ENCODE measurements at places on chromosomes 2 and 18.

- no peak for DNase-seq
Measured at GRCh38 chr2:41963661-41964525, 83.9 kb upstream of the PKDCC start.

DNA sequence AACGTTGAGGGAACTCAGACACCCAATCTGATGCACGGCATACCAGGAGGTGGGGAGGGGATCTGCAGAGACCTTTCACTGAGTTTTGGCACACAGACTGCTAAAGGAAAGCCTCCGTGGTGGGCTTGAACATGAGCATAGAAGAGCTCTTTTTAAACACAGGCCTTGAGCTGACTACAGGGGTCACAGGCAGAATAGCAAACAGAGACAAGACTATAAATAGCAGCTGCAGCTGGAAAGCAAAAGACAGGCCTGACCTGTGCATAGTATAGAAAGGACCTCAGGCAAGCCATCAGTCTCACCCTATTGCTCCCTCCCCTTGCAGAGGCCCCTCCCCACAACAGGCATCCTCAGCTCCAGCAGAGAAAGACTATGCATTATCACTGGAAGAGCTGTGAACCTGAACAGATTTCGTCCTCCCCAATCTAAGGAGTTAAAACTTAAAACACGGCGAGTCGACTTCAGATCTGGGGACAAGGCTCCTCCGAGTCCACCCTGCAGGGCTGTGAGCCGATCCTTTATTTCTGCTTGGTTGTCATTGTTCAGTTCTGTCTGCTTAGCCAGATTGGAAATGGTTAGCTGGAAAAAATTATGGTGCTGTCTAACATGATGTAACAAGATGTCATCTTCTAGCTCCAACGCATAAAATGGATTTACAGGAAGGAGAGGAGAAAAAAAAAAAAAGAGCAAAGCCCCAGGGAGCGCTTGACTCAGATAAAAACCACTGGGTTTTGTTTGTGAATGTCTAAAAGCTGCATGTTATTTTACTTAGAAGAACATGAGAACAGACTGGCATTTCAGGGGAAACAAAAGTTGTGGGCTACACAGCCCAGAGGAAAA lies 25.2 kb upstream of the LCLAT1 start:
- DNase-seq: no peak

DNA sequence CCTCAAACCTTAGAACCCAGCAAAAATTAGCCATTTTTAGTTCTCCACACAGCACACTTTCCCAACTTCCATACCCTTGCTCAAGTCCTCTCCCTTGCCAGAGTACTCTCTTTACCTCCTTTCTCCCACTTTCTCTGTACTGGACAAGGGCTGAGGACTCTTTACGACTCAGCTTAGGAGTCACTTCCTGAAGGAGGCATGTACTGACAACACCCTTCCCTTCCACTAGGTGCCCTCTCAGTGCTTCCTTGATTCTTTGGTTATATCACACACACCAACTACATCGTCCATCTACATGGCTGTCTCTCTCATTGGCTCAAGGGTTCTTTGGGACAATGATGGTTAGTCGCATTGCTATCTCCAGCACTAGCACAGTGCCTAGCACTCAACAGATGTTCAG lies 5.2 kb upstream of the C18orf63 start:
- peak; percentile 78 for DNase-seq

DNA sequence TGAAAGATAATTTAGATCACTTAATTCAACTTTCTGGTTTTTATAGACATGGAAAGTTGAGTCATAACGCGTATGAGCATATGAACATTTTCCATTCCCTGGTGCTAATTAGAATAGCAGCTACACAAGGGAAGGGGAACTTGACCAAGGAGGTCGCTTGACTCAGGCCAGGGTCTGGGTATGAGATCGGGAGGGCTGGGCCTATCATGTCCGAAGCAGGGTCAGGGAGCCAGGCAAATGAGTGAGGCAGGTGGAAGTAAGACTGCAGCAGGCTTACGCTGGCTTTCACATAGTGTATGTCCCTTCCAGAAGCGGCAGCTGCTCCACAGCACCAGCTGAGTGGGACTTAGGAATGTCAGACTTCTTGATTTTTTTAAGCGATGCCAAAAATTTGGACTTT lies 14.7 kb downstream of the RALB start:
- no peak for DNase-seq

DNA sequence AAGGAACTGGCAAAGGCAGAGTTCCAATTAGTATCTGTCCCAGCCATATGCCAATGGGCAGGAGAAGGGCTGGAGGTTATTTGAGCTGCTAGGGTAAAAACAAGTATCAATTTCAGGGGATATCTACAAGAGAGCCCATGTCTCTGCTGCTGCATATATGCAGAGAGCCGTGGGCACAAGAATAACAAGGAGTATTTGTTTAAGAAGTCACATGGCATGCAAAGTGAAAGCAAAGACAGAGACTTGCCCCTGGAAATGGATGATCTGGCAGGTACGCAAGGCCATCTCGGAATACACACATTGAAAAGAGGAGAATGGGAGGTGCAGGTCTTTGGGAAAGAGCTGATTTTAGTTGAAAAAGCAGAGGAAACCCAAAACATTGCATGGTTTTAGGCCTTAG lies 170.6 kb downstream of the EVA1A start:
- peak; percentile 49 for DNase-seq

- no peak for DNase-seq
Measured at GRCh38 chr18:48035556-48035860, 105.0 kb upstream of the SMAD2 start.

- no peak for DNase-seq
Measured at GRCh38 chr2:202778217-202778616, 93.3 kb downstream of the ICA1L start.

- DNase-seq: no peak
Measured at GRCh38 chr2:233491326-233491725, 75.3 kb downstream of the USP40 start.

DNA sequence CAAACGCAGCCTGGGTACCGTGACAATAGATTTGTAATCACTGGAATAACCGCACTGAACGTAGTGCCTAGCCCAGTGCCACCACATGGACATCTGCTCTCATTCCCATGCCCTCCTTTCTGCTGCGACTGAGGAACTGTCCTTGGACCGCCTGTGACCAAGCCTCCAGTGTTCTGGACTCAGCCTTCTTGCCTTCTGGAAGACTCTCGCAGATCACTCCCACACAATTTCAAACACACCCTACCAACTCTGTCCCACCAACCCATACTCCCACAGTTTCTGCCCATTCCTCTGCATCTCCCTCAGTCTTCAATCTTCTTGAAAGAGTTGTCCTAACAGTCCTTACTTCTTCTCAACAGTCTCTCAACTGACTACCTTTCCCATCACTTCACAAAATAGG lies 2.1 kb downstream of the RNF149 start:
- DNase-seq: no peak

DNA sequence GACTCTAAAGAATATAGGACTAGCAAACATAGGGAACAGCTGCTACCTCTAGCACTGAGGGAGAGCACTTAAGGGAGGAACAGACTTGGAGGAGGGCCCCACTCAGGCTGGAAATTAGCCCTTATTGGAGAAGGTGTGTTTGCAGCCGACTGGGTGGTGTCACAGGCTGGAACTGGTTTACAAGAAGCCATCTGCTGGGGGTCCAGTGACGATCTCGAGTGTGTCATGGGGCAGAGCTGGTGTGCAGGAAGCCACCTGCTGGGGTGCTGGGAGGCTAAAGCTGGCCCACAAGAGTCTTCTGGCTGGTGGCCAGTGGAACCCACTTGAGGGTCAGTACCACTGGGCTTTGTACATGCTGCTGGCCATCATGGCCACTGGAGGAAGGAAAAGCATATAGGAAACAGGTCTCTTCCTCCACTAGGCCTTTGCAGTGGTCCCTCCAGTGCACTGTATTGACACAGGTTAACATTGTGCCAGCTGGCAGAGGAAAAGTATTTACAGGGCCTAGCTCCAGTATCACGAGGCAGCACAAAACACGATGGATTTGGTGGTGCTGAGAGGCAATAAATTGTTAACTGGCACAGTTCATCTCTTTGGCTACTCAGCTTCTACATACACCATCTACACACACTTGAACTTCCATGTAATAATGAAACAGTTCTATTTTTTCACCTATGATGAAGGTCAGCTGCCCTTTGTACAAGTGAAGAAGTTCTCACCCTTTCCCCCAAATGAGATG lies 43.6 kb downstream of the MAP3K20 start:
- DNase-seq: no peak

DNA sequence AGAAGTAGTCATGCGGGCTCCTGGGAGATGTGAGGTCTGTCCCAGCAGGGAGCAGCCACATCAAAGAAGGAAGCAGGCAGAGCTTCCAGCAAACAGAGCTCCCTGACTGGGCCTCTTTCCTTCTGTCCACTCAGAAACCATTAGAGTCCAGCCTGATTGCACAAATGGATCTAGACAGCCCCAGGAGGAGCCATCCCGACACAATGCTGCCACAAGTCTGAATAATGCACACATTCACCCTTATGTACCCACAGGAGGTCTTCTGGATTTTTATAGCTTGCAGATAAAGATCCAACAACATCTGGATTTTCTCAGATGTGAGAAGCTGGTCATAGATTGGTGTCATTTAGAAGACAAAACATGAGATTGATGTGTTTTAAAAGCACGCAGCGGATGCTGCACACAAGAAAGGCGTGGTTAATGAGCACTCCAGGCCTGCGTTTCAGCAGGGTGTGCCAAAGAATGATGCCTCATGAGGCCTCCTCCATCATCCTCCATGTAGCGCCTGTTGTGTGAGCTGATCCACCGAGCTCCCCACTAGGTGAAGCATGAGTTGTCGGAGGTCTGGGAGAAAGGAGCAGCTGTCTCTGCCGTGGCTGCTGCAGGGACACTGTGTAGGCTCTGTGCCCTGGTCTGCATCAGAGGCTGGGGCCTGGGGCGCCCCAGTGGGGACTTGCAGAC lies 60.6 kb downstream of the MTCL1 start:
- DNase-seq: no peak

DNA sequence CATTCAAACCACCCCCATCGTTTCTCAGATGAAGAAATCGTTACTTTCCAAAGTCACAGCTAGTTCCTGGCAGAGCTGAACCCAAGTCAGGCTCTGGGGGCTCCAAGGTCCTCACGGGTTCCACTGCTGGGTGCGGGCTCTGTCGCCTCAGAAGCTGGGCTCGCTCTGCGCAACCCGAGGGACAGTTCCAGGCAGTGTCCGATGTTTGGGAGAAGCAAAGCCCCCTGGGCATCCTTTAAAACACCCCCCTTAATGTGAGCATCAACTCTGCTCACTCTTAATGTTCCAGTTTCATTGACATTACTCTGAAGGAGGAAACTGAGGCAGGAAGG lies 796 bp downstream of the AOX1 start:
- DNase-seq: no peak

DNA sequence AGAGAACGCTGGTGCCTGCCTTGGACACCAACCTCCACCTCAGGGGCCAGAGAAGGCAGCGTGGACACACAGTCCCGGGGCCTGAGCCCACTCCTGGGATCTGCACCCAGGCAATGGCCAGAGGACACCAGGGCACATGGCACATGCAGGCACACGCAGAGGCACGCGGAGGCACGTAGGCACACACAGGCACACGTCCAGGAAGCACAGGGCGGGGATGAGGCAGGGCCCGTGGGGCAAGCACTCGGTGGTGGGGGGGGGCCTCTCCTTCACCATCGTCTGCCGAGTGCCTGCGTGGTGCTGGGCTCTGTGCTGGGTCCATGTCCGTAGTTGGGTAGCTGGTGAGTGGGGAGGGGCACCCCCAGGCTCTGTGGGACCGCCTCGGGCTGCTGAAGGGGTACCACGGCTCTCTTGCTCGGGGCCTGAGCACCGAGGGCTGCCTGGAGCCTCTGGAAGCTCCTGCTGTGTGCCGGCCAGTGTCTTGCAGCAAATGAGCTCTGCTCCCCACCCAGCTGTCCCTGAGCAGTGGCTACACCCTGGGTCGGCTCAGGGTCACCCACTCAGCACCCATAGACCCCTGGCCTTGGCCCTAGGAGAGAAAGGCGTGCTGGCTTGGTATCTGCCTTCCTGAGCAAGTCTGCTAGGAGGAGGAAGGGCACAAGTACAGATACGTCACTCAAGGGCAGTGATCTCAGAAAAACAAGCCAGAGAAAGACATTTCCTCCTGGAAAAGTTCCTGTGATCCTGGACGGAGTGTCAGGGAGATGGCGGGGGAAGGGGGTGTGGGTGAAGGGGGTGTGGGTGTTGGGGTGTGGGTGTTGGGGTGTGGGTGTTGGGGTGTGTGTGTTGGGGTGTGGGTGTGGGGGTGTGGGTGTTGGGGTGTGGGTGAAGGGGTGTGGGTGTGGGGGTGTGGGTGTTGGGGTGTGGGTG lies 26.4 kb downstream of the RTP5 start:
- no peak for DNase-seq

GRCh38 chr2:163133602-163134001 lies 295.0 kb upstream of the KCNH7 start:
- DNase-seq: no peak

- peak; percentile 31 for DNase-seq
Measured at GRCh38 chr2:108579623-108580022, 45.4 kb downstream of the LIMS1 start.

DNA sequence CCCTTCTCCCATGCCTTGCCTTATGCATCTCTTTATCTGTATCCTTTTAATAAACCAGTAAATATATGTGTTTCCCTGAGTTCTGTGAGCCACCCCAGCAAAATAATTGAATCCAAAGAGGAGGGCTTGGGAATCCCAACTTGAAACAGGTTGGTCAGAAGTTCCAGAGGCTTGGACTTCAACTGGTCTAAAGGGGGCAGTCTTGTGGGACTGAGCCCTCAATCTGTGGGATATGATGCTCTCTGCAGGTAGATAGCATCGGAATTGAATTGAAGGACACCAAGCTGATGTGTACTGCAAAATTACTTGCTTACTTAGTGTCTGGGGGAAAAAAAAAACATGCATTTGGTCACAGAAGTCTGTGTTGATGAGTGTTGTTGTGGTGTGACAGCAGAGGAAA lies 1033.5 kb upstream of the TMEFF2 start:
- DNase-seq: no peak

GRCh38 chr2:19021100-19021476 lies 337.3 kb downstream of the OSR1 start:
- no peak for DNase-seq

- DNase-seq: no peak
Measured at GRCh38 chr2:65876114-65876513, 443.7 kb upstream of the SPRED2 start.

- no peak for DNase-seq
Measured at GRCh38 chr2:191115804-191116203, 35.0 kb downstream of the STAT4 start.

DNA sequence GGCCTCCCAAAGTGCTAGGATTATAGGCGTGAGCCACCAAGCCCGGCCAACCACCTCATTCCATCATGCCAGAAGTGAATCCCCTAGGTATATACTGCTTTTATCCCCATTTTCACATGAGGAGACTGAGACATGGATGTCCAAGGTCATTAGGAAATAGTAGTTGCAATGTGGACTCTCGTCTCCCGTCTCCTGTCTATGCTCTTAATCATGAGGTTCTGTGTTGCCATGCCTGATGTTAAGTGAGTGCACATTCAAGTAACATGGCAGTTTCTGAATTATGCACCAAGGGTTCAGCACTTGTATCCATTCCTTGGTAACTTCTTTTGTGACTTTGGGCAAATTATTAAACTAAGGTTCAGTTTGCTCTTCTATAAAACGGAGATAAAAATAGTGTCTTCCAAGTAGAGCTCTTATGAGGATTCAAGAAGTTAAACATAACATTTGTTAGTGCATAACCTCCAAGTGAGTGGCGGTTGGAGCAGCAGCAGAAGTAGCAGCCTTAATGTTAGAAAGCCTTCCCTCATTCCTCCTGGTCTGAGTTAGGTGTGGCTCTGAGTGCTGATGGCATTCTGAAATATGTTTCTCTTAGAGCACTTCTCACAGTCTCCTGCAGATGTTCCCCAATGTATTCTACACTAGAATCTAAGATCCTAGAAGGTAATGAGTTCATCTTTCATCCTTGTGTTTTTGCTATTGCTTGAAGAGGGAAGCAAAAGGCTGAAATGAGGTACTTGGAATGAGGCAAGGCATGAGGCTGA lies 21.9 kb downstream of the SOCS6 start:
- no peak for DNase-seq

Data from Karpas-422 (cell line).